ENCODE measurements at places on chromosomes 1 and 21.

DNA sequence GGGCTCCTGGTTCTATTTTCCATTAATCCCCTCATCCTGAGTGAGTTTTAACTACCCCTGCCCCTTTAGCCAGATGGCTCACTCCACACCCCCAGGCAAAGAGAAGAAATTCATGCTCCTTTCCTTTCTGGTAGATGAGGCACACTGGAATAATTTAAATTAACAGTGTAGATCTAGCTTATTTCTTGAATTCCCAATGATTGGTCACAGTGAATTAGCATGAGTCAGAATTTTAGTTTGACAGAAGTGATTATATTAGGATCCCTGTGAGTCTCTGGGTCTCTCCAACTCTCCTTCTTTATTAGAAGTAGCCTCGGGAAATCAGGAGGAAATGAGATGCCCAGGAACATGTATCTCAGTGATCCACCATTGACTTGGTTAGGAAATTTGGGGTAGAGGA is 103.1 kb upstream of the KAZN start:
- no peak for DNase-seq

DNA sequence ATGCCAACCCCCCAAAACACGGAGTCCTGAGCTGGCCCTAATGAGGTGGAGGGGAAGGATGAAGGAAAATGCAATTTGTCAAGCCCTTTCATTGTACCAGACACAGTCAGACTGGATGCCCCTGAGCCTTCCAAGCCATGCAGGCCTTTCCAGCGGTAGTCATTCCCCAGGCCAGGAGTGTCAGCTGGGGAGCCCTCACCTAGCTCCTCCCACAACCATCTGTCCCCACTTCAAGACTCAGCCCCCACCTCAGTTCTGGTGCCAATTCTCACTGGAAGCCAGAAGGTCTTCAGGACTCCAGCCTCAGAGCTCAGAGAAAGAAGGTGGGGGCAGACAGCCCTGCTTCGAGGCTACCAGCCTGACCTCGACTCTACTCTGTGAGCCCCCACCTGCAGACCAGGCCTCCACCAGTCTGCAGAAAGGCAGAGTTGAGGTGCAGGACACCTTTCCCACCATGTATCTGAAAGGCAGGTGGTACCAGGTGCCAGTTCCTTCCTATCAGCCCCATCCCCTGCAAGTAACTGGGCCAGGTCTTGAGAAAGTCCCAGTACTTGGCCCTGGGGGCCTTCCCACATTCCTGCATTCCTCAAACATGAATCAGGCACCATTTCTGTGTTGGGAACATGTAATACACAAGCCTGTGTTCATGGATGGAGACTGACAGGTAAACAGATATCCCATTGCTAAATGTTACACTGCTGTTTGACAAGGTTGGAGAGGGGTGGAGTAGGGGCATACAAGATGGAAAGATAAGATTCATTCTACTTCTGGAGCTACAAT is 180.6 kb upstream of the EDN2 start:
- DNase-seq: no peak

DNA sequence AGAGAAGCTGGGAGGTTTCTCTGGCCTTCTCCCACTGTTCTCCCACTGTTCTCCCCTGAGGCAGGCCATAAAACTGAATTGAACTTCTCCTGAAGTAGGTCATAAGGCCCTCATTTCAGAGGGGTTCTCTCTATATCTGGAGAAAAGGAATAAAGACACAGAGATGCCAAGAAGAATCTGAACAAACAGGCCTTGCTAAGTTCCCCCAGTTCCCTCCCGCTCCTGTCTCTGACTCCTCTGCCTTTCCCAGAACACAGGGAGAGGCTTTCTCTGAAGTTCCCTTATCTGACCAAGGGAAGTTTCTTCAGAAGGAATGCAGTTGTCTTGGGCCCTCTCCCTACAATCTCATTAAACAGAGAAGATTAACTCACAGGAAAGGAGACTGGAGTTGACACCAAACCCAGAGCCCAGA is 83.4 kb downstream of the SLC16A1 start:
- DNase-seq: no peak

DNA sequence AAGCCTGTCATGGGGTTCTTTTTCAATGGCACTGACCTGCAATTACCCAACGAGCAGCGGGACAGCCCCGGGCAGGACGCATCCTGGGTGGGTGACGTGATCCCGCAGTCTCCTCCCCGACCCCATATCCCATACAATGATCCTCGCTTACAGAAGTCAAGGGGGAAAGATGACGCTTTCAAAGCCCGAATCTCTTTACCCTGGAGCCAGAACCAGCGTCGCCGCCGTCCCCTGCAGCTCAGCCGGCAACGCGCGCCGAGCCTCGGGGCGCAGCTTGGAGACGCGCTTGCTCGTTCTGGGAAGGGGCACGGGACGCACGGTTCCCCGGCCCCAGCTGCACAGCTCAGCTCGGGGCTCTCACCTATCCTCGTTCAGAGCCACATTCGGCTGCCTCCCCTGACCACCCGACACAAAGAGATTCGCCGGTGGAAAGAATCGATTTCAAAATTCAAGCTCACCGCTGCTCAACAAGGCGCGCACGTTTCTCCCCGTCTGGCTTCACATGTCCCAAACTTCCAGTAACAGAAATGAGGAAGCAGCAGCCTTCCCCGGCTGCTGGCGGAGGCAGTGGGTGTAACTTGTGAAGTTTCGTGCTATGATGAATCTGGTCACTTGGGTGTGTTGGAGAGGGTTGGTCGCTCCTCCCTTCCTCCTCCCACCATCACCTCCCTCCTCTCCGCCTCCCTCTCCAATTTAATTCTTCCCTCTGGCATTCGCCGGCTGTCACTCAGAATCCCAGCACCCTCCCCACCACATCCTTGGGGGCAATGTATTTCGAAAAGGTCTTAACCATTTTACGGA is at the start of gene TIAM1:
Gene TIAM1 (minus strand): TSS at position 582 of the 801 bp plus-strand sequence. CDS start 77,289 bp downstream, outside the sequence.
- peak; percentile 33 for DNase-seq

GRCh38 chr1:55768327-55768952 is 553.3 kb upstream of the USP24 start:
- no peak for DNase-seq
